ENCODE measurements at places on chromosomes 2 and 18. TPM values are rescaled to one million over a fixed set of nuclear protein-coding genes. Genes with fewer than 3 reads are reported as not detected.
A peak's percentile ranks its signal among the peaks of the same experiment; 100 is the strongest.

GRCh38 chr2:88831071-88831791, 139.8 kb downstream of the RPIA start:
- DNase-seq = peak; percentile 7

DNA sequence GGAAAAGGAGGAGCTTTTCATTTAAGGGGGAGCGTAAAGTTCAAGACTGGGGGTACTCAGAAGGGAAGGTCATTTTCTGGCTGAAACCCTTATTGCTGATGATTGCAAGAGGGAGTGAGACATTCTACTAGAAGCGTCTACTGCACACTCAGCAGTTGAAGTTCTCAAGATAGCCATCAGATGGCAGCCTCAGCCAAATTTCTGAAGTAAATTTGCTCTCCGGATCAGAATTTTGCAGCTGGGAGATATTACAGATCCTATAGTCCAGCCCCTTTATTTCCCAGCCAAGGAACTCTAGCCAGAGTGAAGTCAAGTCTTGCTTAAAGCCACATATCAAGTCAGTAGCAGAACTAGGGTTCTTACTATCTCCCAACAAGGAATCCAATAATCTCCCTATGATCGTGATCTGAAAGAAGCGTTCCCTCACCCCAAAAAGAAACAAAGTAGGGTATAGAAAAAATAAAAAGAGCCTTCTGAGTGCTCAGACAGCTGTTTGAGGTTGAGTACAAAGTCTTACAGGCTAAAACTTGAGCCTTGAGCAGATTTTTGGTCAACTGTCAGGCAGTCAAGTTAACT, 24.0 kb downstream of the RAX start:
- peak; percentile 52 for DNase-seq

DNA sequence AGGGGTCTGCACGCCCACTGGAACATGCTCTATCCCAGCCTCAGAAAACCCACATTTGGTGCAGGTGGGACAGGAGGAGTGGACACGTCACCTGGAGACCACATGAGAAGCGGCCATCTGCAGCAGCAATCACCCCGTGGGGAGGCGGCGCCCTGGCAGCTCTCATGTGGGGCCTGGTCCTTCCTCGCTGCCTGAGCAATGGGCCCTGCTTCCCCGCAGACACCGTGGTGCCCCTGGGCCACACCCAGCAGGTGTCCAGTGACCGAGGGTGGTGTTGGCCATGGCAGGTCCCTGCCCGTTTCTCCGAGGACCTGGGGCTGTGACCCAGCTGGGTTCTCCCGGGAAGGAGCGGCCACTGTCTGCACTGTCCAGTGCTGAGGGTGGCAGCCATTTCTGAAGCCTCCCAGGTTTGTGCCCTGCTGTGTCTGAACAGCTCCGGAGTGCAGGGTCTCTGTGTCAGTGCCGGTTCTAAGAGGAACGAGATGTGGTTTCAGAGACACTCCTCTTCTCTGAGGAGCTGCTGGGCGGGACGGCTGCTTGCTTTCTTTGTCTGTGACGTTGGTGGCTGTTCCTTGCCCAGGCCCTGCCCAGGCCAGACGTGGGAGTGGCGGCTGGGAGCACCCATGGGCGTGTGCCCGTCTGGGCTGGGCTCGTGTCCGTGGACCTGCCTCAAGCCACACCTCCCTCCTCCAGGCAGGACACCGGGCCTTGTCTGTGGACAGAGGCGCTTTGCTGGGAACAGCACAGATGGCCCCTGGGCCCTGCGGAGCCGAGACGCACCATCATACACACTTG, 44.8 kb downstream of the NFATC1 start:
- no peak for DNase-seq

Gene SNTG2
- total RNA-seq = not detected

- peak; percentile 23 for DNase-seq
Measured at GRCh38 chr18:8928847-8929780, 173.4 kb upstream of the NDUFV2 start.
